ENCODE measurements at places on chromosomes 5 and 9. TPM values are rescaled to one million over a fixed set of nuclear protein-coding genes. Genes with fewer than 3 reads are reported as not detected.

- H3K27ac ChIP-seq, result no peak overlapping the region
- H3K4me3 ChIP-seq, result no peak overlapping the region
- H3K4me1 ChIP-seq, result peaks cover 3% of the 10 kb centered on the region
- peaks cover 25% of the 10 kb centered on the region for H3K27me3 ChIP-seq
- H3K36me3 ChIP-seq, result peaks cover 2% of the 10 kb centered on the region
Measured at GRCh38 chr5:1414311-1415058, 30.8 kb downstream of the SLC6A3 start.

DNA sequence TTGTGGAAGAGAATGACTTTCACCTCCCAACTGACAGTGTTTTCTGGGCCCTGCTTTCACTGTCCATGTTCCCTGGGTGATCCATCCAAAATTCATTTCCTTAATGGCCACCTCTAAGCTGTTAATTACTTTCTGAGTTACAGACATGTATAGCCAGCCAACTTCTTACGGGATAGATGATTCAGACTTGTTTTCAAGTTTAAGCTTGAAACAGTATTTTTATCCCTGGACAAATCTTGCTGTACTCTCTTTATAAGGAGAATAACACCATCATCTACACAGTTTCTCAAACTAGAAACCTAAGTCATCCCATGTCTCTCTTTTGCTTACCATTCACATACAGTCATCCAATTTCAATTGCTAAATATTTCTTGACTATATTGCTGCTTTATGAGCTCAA is 6.9 kb downstream of the FAM174A start:
- H3K36me3 ChIP-seq, result no peaks in the 10 kb centered on the region
- H3K4me1 ChIP-seq, result peaks cover 17% of the 10 kb centered on the region
- H3K4me3 ChIP-seq, result no peak overlapping the region
- H3K27ac ChIP-seq, result no peak overlapping the region
- no peak for DNase-seq

RNF183 gene
- total RNA-seq, result not detected

- no peak for DNase-seq
- peaks cover 12% of the 10 kb centered on the region for H3K4me1 ChIP-seq
- H3K27me3 ChIP-seq, result peaks cover 40% of the 10 kb centered on the region
- no peak overlapping the region for H3K27ac ChIP-seq
- no peak overlapping the region for H3K4me3 ChIP-seq
- H3K36me3 ChIP-seq, result no peaks in the 10 kb centered on the region
Measured at GRCh38 chr5:110104060-110104725, 414.5 kb downstream of the MAN2A1 start.

GRCh38 chr5:104915226-104915625 is 1352.6 kb upstream of the NUDT12 start:
- H3K36me3 ChIP-seq, result no peaks in the 10 kb centered on the region
- H3K27ac ChIP-seq, result no peak overlapping the region
- no peak overlapping the region for H3K4me3 ChIP-seq
- H3K4me1 ChIP-seq, result no peaks in the 10 kb centered on the region

All from T-helper 17 cell (primary cell).